ENCODE measurements at places on chromosomes 16 and 17. TPM values are rescaled to one million over a fixed set of nuclear protein-coding genes. Genes with fewer than 3 reads are reported as not detected.

Gene CTU2
- polyA plus RNA-seq, result 15.6 TPM

GRCh38 chr17:80698297-80698696 is 153.7 kb downstream of the RPTOR start:
- H3K4me3 ChIP-seq, result no peak overlapping the region
- no peak overlapping the region for H3K27ac ChIP-seq
- no peak for DNase-seq
- peaks cover 4% of the 10 kb centered on the region for H3K4me1 ChIP-seq

Gene TPSD1
- polyA plus RNA-seq, result not detected

DNA sequence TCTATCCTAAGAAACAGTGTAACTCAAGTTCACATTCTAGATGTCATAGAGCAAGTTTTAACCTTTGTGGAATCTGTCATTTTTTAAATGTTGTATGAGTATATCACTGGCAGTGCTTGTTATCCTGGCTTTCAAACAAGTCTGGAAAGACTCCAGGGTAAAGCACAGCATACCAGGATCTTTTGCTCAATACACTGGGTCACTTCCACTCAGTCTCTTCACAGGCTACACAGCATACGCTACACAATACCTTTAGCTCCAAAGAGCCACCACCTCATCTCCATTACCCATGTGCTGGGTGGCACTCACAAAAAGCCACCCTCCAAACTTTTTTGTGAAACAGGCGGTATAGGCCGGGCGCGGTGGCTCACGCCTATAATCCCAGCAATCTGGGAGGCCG is 69.5 kb downstream of the PARN start:
- no peaks in the 10 kb centered on the region for H3K36me3 ChIP-seq
- DNase-seq, result no peak
- no peak overlapping the region for H3K27ac ChIP-seq
- no peaks in the 10 kb centered on the region for H3K27me3 ChIP-seq

DNA sequence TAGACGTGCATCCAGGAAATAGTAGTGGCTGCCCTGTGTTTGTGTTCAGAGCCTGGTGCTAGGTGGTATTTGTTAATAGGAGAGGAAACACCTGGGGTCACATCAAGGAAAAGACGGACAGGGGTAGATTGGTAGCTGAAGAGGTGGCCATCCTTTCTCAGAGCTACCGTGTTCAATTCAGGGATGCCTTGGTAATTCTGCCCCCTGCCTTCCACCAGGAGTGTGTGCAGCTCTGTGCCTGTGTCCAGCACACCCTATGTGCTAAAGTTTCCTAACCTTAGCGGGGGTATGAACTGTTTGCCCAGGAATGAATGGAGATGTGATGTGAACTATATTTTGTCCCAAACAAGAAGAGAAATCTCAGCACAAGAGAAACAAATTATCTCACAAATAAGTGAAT is 174.1 kb upstream of the MPHOSPH6 start:
- peaks cover 3% of the 10 kb centered on the region for H3K27me3 ChIP-seq
- no peak overlapping the region for H3K27ac ChIP-seq
- H3K4me1 ChIP-seq, result no peaks in the 10 kb centered on the region
- H3K4me3 ChIP-seq, result no peak overlapping the region
- DNase-seq, result no peak

Gene NAA60
- 37.8 TPM for polyA plus RNA-seq

GRCh38 chr17:28204751-28205150 is 114.2 kb upstream of the TMEM97 start:
- H3K4me3 ChIP-seq, result no peak overlapping the region
- H3K4me1 ChIP-seq, result no peaks in the 10 kb centered on the region
- H3K36me3 ChIP-seq, result no peaks in the 10 kb centered on the region
- no peak overlapping the region for H3K27ac ChIP-seq
- no peaks in the 10 kb centered on the region for H3K27me3 ChIP-seq
- no peak for DNase-seq

DNA sequence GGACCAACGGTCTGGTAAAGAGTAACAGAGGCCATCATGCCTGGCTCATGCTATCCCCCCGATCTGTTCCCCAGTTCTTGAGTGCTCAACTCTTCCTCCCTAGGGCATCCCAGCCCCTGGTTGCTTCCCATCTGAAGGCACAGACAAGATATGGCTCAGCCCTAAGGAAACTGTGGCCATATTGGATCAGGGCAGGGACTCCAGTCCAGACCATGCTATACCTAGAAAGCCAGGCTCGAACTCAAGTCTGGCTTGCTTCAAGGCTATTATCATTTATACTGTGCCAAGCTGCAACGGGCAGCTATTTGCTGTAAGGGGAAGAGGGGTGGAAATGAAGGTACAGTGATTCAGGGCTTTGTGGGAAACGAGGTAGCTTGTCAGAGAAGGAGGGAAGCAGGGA is 2.8 kb downstream of the UBTF start:
- DNase-seq, result peak; percentile 3
- peaks cover 60% of the 10 kb centered on the region for H3K36me3 ChIP-seq
- H3K27ac ChIP-seq, result no peak overlapping the region
- H3K27me3 ChIP-seq, result no peaks in the 10 kb centered on the region
- peaks cover 29% of the 10 kb centered on the region for H3K4me1 ChIP-seq

GRCh38 chr16:68923116-68923515 is 79.8 kb downstream of the TANGO6 start:
- no peak overlapping the region for H3K4me3 ChIP-seq
- H3K36me3 ChIP-seq, result peaks cover 11% of the 10 kb centered on the region
- no peak for DNase-seq
- no peaks in the 10 kb centered on the region for H3K4me1 ChIP-seq
- no peak overlapping the region for H3K27ac ChIP-seq
- H3K27me3 ChIP-seq, result no peaks in the 10 kb centered on the region

GRCh38 chr17:34980681-34981537 is 597 bp downstream of the LIG3 start:
- H3K27ac ChIP-seq, result peak overlapping the region; percentile 97
- no peaks in the 10 kb centered on the region for H3K27me3 ChIP-seq
- H3K4me1 ChIP-seq, result peaks cover 6% of the 10 kb centered on the region
- H3K4me3 ChIP-seq, result peak overlapping the region; percentile 78
- peak; percentile 91 for DNase-seq
- H3K36me3 ChIP-seq, result peaks cover 15% of the 10 kb centered on the region

Gene GAS2L2
- polyA plus RNA-seq, result not detected

DNA sequence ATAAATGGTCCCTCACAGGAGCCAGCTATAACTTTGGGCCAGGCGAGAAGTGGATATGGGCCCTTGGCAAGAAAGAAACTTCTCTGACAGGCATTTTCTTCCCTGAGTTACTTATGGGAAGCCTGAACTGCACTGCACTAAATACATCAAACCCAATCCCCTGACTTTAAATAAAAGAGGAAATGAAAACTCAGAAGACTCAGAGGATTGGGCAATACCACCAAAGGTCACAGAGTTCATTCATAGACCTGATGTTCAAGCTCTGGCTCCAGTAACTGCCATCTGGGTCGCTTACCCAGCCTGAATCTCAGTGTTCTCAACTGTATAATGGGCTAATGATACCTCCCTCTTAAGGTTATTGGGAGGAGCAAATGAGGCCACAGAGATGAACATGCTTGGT is 815 bp downstream of the KRT35 start:
- no peak overlapping the region for H3K27ac ChIP-seq
- no peaks in the 10 kb centered on the region for H3K36me3 ChIP-seq
- H3K4me3 ChIP-seq, result no peak overlapping the region
- no peaks in the 10 kb centered on the region for H3K4me1 ChIP-seq
- H3K27me3 ChIP-seq, result peaks cover 2% of the 10 kb centered on the region

- peak overlapping the region; percentile 76 for H3K4me3 ChIP-seq
- H3K27me3 ChIP-seq, result no peaks in the 10 kb centered on the region
- H3K27ac ChIP-seq, result peak overlapping the region; percentile 86
- H3K36me3 ChIP-seq, result peaks cover 2% of the 10 kb centered on the region
Measured at GRCh38 chr17:29760279-29761039, 137.7 kb upstream of the CORO6 start.

- no peak overlapping the region for H3K27ac ChIP-seq
- no peak for DNase-seq
- H3K36me3 ChIP-seq, result no peaks in the 10 kb centered on the region
- H3K4me3 ChIP-seq, result no peak overlapping the region
Measured at GRCh38 chr16:3094289-3095027, 4.6 kb downstream of the ZSCAN10 start.

DNA sequence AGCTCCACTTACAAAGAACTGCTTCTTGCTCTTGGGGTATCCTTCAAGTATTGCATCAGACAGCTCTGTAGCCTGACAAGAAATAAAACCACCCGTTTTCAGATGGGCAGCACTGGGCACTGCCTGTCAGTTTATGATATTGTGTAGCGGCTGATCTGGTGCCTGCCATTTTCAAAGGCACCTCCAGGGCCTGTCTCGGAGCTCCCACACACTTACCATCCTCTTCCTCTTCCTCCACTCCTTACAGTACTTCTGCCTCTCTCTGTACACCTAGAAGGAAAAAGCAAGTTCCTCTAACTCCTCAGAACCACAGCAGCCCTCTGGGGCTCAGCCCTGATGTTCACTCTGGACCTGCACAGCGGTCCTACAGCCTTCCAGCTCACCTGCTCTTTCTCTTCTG is 4.4 kb downstream of the PSMC3IP start:
- no peak overlapping the region for H3K27ac ChIP-seq
- H3K36me3 ChIP-seq, result peaks cover 70% of the 10 kb centered on the region

- H3K4me1 ChIP-seq, result peaks cover 51% of the 10 kb centered on the region
- H3K27me3 ChIP-seq, result no peaks in the 10 kb centered on the region
- H3K4me3 ChIP-seq, result no peak overlapping the region
- DNase-seq, result no peak
- no peaks in the 10 kb centered on the region for H3K36me3 ChIP-seq
Measured at GRCh38 chr17:40535924-40536294, 29.4 kb downstream of the CCR7 start.

Gene GAST
- polyA plus RNA-seq, result not detected

Gene KRT40
- 8.1 TPM for polyA plus RNA-seq

GRCh38 chr16:28865722-28866453 is 2.2 kb downstream of the SH2B1 start:
- H3K4me1 ChIP-seq, result peaks cover 20% of the 10 kb centered on the region
- no peak for DNase-seq
- H3K27ac ChIP-seq, result no peak overlapping the region
- no peak overlapping the region for H3K4me3 ChIP-seq
- peaks cover 46% of the 10 kb centered on the region for H3K36me3 ChIP-seq

- peak; percentile 86 for DNase-seq
- H3K36me3 ChIP-seq, result no peaks in the 10 kb centered on the region
- peak overlapping the region; percentile 31 for H3K27ac ChIP-seq
- H3K27me3 ChIP-seq, result no peaks in the 10 kb centered on the region
Measured at GRCh38 chr17:9408868-9409829, 166.5 kb downstream of the STX8 start.

- H3K27ac ChIP-seq, result no peak overlapping the region
- no peak overlapping the region for H3K4me3 ChIP-seq
- no peak for DNase-seq
- H3K36me3 ChIP-seq, result peaks cover 25% of the 10 kb centered on the region
- no peaks in the 10 kb centered on the region for H3K27me3 ChIP-seq
Measured at GRCh38 chr17:80063830-80064585, 27.6 kb downstream of the CCDC40 start.

Gene LRRC75A
- polyA plus RNA-seq, result 7.0 TPM

DNA sequence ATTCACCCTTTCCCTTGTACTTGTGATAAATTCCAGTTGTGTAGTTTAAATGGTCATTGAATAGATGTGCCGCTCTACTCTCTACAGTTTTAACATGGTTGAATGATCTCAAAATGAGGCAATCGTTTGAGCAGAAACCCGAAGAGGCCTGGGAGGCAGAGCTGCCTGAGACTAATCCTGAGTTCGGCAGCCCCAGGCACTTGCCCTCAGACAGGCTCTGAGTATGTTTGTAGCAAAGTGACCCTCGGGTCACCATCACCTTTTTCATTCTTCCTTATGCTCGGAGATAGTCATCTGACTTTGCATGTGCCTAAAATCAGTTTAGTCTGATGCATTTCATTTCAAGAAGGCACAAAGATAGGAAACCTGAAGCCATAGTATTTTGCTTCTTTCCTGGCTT is 184.0 kb upstream of the RBFOX1 start:
- H3K4me1 ChIP-seq, result no peaks in the 10 kb centered on the region
- H3K36me3 ChIP-seq, result no peaks in the 10 kb centered on the region
- no peak overlapping the region for H3K27ac ChIP-seq

DNA sequence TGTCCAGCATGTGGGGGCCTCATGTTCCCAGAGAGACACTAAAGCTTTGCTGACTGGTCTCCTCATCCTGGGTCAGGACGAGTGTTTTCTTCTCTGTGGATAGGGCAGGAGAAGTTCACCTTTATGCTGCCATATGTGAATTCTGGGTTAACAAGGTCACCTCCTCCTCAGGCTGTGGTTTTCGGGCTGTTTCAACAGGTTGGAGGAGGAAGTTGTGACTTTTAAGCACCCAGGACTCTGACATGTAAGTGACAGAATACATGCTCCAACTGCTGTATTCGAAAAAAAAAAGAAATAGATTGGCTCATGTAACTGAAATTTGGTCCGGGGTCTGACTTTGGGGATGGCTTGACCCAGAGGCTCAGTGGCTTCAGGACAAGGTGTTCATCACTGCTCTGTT is 54.2 kb downstream of the SNX20 start:
- peaks cover 30% of the 10 kb centered on the region for H3K4me1 ChIP-seq
- no peak for DNase-seq
- H3K27me3 ChIP-seq, result peaks cover 2% of the 10 kb centered on the region
- no peak overlapping the region for H3K4me3 ChIP-seq
- peaks cover 3% of the 10 kb centered on the region for H3K36me3 ChIP-seq

DNA sequence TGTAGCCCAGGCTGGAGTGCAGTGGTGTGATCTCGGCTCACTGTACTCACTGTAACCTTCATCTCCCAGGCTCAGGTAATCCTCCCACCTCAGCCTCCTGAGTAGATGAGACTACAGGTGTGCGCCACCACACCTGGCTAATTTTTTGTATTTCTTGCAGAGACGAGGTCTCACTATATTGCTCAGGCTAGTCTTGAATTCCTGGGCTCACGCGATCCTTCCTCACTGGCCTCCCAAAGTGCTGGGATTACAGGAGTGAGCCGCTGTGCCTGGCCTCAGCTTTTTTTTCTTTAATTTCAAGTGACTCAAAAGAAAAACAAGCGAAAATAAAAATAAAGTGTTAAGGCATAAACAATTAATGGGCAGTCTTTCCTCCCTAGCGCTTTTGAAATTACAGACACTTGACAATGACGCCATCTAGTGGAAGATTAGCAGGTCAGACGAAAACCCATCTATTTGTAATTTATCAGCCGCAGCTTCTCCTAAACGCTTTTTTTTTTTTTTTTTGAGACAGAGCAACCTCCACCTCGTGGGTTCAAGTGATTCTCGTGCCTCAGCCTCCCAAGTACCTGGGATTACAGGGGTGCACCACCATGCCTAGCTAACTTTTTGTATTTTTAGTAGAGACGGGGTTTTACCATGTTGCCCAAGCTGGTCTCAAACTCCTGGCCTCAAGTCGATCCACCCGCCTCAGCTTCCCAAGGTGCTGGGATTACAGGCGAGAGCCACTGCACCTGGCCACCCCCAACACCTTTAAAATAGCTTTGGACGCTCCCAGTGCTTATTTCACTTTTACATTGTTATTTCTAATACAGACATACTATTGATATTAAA is 28.1 kb upstream of the PECAM1 start:
- H3K4me3 ChIP-seq, result no peak overlapping the region
- H3K4me1 ChIP-seq, result peaks cover 2% of the 10 kb centered on the region
- no peaks in the 10 kb centered on the region for H3K27me3 ChIP-seq
- H3K36me3 ChIP-seq, result no peaks in the 10 kb centered on the region
- H3K27ac ChIP-seq, result no peak overlapping the region

GRCh38 chr16:79082970-79083369 is 517.6 kb downstream of the MAF start:
- H3K27ac ChIP-seq, result no peak overlapping the region
- no peaks in the 10 kb centered on the region for H3K36me3 ChIP-seq
- no peak for DNase-seq
- H3K4me3 ChIP-seq, result no peak overlapping the region
- H3K4me1 ChIP-seq, result no peaks in the 10 kb centered on the region
